ENCODE measurements at places on chromosomes 16 and 17.

GRCh38 chr17:78613416-78613815 lies 36.2 kb upstream of the DNAH17 start:
- H3K27me3 ChIP-seq: no peaks in the 10 kb centered on the region
- H3K4me3 ChIP-seq: no peak overlapping the region
- H3K36me3 ChIP-seq: no peaks in the 10 kb centered on the region
- no peaks in the 10 kb centered on the region for H3K4me1 ChIP-seq

DNA sequence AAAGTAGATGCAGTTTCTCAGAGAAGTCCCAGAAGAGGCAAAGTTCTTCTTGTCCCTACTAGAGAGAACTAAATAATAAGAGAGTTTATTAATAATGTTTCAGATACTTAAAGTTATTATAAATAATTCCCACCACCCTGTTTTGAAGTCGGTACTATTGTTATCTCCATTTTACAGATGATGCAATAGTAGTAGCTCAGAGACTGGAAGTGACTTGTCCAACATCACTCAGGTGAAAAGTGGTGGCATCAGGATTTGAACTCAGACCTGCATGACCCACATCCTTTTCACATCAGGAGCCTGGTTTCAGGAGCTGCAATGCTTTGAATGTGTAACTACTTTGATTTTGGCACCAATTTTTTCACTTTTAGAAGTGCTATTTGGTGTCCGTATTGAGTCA lies 52.7 kb downstream of the GPR139 start:
- H3K27me3 ChIP-seq: no peaks in the 10 kb centered on the region
- no peak overlapping the region for H3K4me3 ChIP-seq
- no peak for DNase-seq
- H3K4me1 ChIP-seq: no peaks in the 10 kb centered on the region
- H3K36me3 ChIP-seq: no peaks in the 10 kb centered on the region

DNA sequence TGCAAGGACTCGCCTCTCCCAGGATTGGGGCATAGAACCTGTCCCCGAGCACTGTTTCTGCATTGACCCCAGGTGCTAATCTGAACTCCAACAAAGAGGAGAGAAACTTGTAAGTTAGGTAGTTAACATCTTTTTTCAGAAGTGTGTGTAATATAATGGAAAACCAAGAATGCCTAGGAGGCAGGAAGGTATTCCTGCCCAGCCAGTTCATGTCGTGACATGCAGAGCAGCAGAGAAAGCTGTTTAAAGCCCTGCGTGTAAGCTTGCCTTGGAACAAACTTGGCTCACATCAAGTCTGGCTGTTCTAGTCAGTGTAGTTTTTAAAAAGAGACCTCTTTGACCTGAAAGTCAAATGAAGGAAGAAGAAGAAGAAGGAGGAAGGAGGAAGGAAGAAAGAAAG lies 2.1 kb upstream of the GNA13 start:
- H3K4me3 ChIP-seq: no peak overlapping the region
- H3K27ac ChIP-seq: no peak overlapping the region
- peaks cover 23% of the 10 kb centered on the region for H3K4me1 ChIP-seq
- peaks cover 23% of the 10 kb centered on the region for H3K36me3 ChIP-seq
- H3K27me3 ChIP-seq: peaks cover 2% of the 10 kb centered on the region

GRCh38 chr16:83899272-83899897 lies 470 bp downstream of the MLYCD start:
- DNase-seq: peak; percentile 43
- peak overlapping the region; percentile 99 for H3K4me3 ChIP-seq
- peaks cover 9% of the 10 kb centered on the region for H3K27me3 ChIP-seq
- H3K36me3 ChIP-seq: peaks cover 5% of the 10 kb centered on the region
- H3K27ac ChIP-seq: peak overlapping the region; percentile 86
- peaks cover 23% of the 10 kb centered on the region for H3K4me1 ChIP-seq

GRCh38 chr16:31807086-31807485 lies 66.5 kb upstream of the ZNF267 start:
- H3K36me3 ChIP-seq: no peaks in the 10 kb centered on the region

GRCh38 chr17:66570447-66571195 lies 264.3 kb upstream of the CACNG5 start:
- no peak for DNase-seq
- H3K4me3 ChIP-seq: no peak overlapping the region
- peaks cover 18% of the 10 kb centered on the region for H3K36me3 ChIP-seq
- H3K4me1 ChIP-seq: peaks cover 10% of the 10 kb centered on the region
- no peak overlapping the region for H3K27ac ChIP-seq

- H3K27me3 ChIP-seq: no peaks in the 10 kb centered on the region
- peaks cover 31% of the 10 kb centered on the region for H3K36me3 ChIP-seq
- H3K4me3 ChIP-seq: peak overlapping the region; percentile 90
- peaks cover 23% of the 10 kb centered on the region for H3K4me1 ChIP-seq
- no peak for DNase-seq
These were observed 514 bp downstream of the UBFD1 start for GRCh38 chr16:23557779-23558702.

DNA sequence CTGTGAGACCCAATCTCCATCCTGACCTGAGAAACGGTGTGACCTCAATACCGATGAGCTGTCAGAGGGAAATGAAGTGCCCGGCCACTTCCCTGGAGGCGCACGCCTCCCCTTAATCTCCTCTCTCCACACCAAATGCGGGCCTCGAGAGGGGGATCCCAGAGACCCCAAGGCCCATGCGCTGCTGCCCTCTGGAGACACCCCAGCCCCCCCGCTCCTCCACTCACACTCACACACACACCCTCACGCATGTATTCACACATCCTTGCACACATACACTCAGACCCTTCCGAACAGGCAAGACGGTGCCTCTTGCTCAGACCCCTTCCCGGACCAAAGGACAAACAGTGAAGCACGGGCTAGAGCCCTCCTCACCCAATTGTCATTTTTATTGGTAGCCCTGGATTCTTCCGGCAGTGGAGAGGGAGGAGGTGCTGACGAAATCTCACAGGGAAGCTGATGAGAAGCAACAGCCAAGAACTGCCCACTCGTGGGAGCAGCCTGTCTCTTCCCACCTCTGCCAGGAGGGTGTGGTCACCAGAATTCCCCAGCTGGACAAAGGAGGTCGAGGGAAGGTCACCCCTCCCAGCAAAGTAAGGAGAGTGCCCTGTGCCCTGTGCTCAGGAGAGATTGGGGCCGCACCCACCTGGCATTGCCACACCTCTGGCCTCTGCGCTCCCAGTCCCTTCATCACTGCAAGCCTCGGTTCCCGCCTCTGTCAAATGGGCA lies 136.0 kb upstream of the TNRC6C start:
- no peaks in the 10 kb centered on the region for H3K36me3 ChIP-seq
- no peaks in the 10 kb centered on the region for H3K4me1 ChIP-seq
- H3K27me3 ChIP-seq: peaks cover 16% of the 10 kb centered on the region

DNA sequence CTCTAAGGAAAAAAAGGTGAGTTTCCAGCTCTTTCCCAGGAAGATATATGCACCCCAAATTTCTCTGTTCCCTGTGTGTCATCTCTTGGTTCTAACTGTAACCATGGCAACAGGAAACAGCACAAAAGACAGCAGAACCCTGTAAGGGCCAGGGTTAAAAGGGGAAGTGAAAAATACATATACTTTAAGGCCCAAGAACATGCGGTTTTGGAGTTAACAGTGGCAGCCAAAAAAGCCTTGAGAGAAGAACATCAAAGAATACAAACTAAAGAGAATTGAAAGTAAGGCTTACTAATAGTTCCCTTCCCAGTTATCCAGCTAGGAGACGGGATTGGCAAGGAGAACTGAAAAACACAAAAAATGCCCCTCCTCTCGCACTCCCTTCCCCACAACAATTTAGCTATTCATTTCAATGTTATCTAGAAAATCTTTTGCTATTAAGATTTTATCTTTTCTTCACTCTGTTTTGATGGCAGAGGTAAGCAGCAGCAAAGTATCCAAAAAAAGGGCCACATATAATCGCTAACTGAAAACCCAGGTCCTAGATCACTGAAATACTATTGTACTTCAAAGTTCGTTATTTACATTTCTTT lies 1.5 kb downstream of the SPOP start:
- peak overlapping the region; percentile 88 for H3K4me3 ChIP-seq
- H3K27me3 ChIP-seq: peaks cover 5% of the 10 kb centered on the region
- peaks cover 18% of the 10 kb centered on the region for H3K36me3 ChIP-seq
- H3K27ac ChIP-seq: peak overlapping the region; percentile 99
- H3K4me1 ChIP-seq: peaks cover 37% of the 10 kb centered on the region

DNA sequence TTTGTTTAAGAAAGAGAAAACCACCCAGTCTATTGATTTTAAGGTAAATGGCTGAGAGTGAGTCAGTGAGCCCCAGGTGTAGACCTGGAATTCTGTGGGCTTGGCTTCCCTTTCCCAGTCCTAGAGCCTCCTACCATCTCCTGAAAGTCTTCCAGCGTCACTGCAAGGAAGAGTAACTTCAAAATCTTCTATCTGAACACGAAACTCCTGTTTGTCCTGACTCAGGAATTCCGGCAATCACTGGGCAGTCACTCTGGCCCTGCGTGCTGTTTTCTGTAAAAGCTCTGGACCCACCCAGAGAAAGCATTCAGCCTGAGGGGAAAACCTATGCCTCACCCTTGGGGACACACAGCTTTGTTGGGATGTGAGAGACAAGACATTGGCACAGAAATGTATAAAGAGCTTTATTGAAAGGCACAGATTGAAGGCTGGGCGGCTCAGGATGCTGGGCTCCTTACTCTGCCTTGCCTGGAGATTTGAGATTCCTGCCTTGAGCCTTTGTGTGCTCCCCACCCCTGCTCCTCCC lies 15.9 kb downstream of the MINK1 start:
- peaks cover 12% of the 10 kb centered on the region for H3K36me3 ChIP-seq
- H3K27ac ChIP-seq: no peak overlapping the region
- H3K27me3 ChIP-seq: no peaks in the 10 kb centered on the region
- H3K4me3 ChIP-seq: no peak overlapping the region
- no peak for DNase-seq
- H3K4me1 ChIP-seq: peaks cover 9% of the 10 kb centered on the region

GRCh38 chr17:16044487-16044886 lies 44.9 kb downstream of the TTC19 start:
- no peak overlapping the region for H3K4me3 ChIP-seq
- H3K4me1 ChIP-seq: peaks cover 13% of the 10 kb centered on the region
- peaks cover 55% of the 10 kb centered on the region for H3K36me3 ChIP-seq
- no peak for DNase-seq

GRCh38 chr17:2697611-2698162 lies 13.9 kb downstream of the CLUH start:
- no peaks in the 10 kb centered on the region for H3K27me3 ChIP-seq
- no peak overlapping the region for H3K4me3 ChIP-seq
- no peak overlapping the region for H3K27ac ChIP-seq
- peaks cover 6% of the 10 kb centered on the region for H3K36me3 ChIP-seq
- H3K4me1 ChIP-seq: no peaks in the 10 kb centered on the region

- no peak overlapping the region for H3K4me3 ChIP-seq
- DNase-seq: no peak
- no peak overlapping the region for H3K27ac ChIP-seq
- no peaks in the 10 kb centered on the region for H3K27me3 ChIP-seq
These were observed 11.1 kb downstream of the HS3ST3B1 start for GRCh38 chr17:14311981-14312380.

DNA sequence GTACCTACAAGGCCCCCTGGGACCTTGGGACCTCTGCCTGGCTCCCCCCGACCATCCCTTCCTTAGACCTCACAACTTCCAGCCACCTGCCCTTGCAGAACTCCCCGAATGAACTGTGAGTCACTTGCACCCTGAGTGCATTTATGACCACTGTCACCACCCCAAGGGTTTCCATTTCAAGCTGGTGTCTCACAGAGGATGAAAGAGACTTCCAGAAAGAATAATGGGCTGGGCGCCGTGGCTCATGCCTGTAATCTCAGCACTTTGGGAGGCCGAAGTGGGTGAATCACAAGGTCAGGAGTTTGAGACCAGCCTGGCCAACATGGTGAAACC lies 124.5 kb upstream of the CIBAR2 start:
- no peak overlapping the region for H3K27ac ChIP-seq
- peaks cover 17% of the 10 kb centered on the region for H3K27me3 ChIP-seq
- no peaks in the 10 kb centered on the region for H3K36me3 ChIP-seq
- no peak overlapping the region for H3K4me3 ChIP-seq
- H3K4me1 ChIP-seq: no peaks in the 10 kb centered on the region
- DNase-seq: no peak

- peaks cover 5% of the 10 kb centered on the region for H3K4me1 ChIP-seq
- H3K27me3 ChIP-seq: no peaks in the 10 kb centered on the region
- no peak overlapping the region for H3K4me3 ChIP-seq
- no peak for DNase-seq
These were observed 31.0 kb upstream of the DHRS7B start for GRCh38 chr17:21095735-21096134.

GRCh38 chr17:65627891-65628643 lies 66.6 kb upstream of the AXIN2 start:
- no peak overlapping the region for H3K4me3 ChIP-seq
- DNase-seq: no peak
- H3K4me1 ChIP-seq: no peaks in the 10 kb centered on the region
- H3K27ac ChIP-seq: no peak overlapping the region
- no peaks in the 10 kb centered on the region for H3K36me3 ChIP-seq

DNA sequence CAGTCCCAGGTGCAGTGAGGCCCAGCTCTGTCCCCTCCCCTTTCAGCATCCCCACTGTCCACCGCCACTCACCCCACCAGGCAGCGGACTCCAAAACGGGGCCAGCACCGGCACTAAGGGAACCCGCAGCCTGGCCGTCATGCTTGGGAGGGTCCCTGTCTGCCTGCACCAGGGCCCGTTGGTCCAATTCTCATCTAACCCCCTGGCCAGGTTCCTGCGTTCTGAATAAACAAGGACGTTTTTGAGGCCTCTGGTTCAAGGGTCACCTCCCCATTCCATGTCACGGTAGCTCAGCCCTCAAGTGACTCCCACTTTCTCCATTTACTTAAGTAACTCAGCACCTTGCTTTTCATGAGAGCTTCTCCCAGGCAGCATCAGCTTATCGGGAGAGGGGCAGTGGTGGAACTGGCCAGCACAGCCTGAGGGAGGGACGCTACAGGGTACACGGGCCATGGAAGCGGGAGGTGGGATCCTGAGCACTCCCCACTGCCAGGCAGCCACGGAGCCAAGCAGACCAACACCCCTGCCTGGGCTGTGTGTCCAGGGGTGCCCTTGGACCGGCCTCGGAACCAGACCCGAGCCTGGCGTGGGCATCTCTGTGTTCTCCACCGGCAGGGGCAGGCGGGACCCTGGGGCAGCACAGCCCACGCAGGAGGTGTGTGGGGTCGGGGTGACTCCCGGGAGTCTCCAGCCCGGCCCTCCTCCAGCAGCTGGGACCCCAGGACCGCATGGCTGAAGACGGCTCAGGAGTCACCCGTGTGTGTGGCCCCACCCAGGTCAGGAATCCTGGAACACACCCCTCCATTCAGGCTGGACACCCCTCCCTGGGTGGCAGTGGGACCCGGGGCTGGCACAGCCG lies 74.9 kb upstream of the GNG13 start:
- H3K36me3 ChIP-seq: no peaks in the 10 kb centered on the region
- no peaks in the 10 kb centered on the region for H3K4me1 ChIP-seq
- no peak overlapping the region for H3K4me3 ChIP-seq
- H3K27ac ChIP-seq: no peak overlapping the region
- H3K27me3 ChIP-seq: no peaks in the 10 kb centered on the region

- DNase-seq: peak; percentile 51
- H3K27ac ChIP-seq: peak overlapping the region; percentile 97
- H3K27me3 ChIP-seq: no peaks in the 10 kb centered on the region
- H3K4me3 ChIP-seq: peak overlapping the region; percentile 93
- H3K4me1 ChIP-seq: peaks cover 52% of the 10 kb centered on the region
These were observed 973 bp downstream of the SLC7A6 start for GRCh38 chr16:68265078-68265920.

Measured in T-helper 2 cell treated with Interferon-gamma antibody and Interleukin-4, amounts not matched to agents 5 μg/mL and 100 μg/mL, for 36 hours (primary cell).